ENCODE measurements at places on chromosomes 3 and 15. TPM values are rescaled to one million over a fixed set of nuclear protein-coding genes. Genes with fewer than 3 reads are reported as not detected.

DNA sequence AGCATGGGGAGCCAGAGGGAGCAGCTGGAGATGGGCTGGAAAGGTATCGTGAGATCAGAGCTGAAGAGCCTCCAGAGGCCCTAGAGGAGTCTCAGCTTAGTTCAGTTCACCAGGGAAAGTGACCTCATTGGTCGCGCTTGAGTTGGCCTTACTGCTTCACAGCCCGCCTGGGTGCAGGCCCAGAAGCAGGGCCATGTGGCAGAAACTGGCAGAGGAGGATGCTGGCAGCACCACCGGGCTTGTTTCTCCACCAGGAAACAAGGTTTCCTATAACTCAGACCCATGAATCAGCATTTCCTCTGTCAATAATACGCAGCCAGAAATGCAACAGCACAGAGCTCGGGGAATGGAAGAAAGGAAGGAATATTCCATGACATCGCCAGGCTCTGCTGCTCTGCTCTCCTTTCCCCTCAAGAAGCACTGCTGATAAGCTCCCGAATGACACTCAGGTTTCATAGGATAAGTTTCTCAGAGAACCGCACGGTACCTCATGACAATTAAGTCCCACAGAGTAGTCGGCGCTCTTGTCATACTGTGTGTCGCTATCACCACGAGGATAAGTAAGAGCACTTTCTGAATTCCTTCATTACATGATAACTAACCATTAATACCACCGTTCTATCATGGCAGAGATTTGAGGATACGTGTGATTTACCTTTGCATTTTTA lies 147.1 kb upstream of the LPP start:
- peak; percentile 31 for DNase-seq

Gene WDR93
- under 0.01 TPM for total RNA-seq

DNA sequence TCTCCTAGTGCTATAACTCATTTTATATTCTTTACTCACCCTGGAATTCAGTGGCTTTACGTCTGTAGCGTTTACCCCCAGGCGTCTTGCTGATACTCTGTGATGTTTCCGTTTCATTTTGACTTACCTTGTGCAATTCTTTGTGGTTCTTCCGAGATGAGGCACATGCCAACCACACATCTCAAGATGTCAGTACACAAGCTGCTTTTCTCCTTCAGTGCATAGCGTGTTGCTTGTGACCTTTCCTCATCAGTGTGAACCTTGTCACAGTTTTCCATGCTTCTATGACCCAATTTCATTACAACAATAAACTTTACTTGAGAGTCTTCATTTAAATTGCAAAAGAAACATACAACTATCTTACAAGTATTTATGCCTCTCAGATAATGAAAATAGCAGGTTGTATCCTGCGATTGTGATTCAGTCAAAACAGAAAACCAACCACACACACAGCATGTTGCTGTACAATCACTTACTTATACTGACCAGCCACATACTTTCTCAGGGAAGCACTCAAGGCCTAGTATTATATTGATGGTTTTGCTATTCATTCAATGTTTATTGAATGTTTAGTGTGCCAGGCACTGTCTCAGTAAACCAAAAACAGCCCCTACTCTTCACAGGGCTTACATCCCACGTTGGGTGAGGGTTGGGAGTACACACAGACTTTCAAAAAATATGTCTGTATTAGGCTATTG lies 4.6 kb upstream of the TBL1XR1 start:
- DNase-seq, result no peak

Gene PPIP5K1
- 23.8 TPM for total RNA-seq

DNA sequence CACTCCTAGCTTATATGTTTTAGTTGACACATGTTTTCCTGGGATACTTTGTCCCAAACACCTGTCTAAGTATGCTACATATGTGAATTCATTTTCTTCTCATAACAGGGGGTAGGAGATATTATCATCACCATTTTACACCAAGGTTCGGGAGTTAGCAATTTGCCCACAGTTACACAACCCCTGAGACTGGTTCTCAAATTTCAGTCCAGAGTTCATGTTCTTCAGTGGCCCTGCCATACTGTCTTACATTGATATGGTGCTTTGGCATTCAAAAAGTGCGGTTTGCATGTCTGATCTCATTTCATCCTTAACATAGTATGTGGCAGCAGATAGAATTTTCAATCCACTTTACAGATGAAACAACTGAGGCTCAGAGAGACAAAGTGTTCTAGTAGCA lies 38.4 kb downstream of the ROBO2 start:
- no peak for DNase-seq

DNA sequence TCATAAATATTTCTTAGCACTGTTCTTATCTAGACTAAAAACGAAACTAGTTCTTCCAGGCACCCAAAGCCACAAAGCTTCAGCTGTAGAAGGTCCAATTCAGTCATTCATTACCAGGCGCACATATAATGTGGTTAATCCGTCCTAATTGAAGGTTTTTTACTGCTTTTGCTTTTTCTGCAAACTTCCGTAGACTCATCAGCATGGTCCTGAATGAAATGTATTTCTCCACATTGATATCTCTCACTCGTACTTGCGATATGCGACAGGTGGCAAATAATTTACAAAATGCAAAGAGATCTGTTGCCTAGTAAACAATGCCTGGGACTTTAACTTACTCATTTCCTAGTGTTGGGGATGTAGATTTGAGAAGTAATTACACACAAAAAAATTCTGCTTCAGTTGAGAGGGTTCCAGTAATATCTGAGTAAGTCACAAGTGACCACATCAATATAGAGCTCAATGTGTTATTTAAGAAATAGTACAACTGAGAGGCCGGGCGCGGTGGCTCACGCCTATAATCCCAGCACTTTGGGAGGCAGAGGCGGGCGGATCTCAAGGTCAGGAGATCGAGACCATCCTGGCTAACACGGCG lies 75.0 kb upstream of the MBNL1 start:
- no peak for DNase-seq

DNA sequence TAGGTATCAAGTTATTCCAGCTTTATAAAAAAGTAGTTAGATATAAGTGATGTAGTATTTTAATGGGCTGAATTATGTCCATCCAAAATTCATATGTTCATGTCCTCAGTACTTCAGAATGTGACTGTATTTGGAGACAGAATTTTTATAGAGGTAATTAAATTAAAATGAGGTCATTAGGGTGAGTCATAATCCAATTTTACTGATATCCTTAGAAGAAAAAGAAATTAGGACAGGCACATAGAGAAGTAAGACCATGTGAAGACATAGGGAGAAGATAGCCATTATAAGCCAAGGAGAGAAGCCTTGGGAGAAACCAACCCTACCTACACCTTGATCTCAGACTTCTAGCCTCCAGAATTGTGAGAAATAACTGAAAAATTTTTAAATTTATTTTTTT lies 30.3 kb downstream of the RAP2B start:
- DNase-seq, result no peak

DNA sequence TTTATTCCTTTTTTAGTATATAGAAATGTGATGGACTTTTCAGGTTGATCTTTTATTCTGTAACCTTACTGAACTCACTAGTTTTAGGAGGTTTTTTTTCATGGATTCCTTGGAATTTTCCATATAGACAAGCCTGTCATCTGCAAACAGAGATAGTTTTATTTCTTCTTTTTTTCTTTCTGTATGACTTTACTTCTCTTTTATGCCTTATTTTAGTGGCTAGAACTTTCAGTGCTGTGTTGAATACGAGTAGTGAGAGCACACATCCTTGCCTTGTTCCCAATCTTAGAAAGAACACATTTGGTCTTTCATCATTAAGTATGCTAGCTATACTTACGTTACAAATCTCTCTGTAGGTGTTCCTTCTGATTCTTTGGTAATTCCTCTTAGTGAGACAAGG lies 336.5 kb downstream of the PTPRG start:
- no peak for DNase-seq

Gene ANKRD63
- total RNA-seq, result not detected

DNA sequence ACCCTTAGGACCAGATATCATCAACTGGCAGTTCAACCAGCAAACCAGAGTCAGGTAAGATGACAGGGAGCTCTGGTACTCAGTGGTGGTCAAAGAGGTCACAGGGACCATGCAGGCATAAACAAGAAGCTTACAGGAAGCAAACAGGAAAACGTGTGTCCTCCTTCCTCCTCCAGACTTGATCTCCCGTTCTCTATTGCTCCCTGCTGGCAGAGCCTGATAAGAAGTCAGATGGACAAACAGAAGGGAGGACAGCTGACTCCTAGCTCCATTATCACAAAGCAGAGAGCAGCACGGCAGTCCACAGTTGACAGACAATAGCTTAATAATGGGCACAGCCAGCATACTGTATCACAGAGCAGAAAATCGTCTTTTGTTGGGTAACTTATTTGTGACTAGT lies 156.5 kb upstream of the SLC2A2 start:
- DNase-seq, result no peak

Gene CHCHD6
- 6.7 TPM for total RNA-seq

Gene TNK2
- total RNA-seq, result 11.3 TPM

DNA sequence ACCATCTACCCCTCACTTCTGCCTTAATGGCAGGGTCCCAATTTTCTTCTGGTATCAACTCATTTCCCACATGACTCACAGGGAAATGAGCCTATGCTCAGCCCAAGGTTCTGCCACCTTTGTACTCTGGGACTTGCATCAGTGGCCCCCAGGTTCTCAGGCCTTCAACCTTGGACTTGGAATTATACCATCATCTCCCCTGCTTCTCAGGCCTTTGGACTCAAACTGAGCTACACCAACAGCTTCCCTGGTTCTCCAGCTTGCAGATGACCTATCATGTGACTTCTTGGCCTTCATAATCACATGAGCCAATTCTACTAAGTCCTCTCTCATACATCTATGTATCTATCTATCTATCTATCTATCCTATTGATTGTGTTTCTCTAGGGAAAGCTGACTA lies 149.5 kb downstream of the PLCH1 start:
- DNase-seq, result no peak

Data from dermis microvascular lymphatic vessel endothelial cell (primary cell).